ENCODE measurements at places on chromosomes 2 and 18. TPM values are rescaled to one million over a fixed set of nuclear protein-coding genes. Genes with fewer than 3 reads are reported as not detected.

- no peaks in the 10 kb centered on the region for H3K27me3 ChIP-seq
- no peak overlapping the region for H3K4me3 ChIP-seq
- H3K27ac ChIP-seq = peak overlapping the region; percentile 68
- no peak for DNase-seq
- no peaks in the 10 kb centered on the region for H3K4me1 ChIP-seq
- H3K36me3 ChIP-seq = no peaks in the 10 kb centered on the region
Observed at GRCh38 chr18:9766076-9766481, 58.0 kb downstream of the RAB31 start.

- no peaks in the 10 kb centered on the region for H3K4me1 ChIP-seq
- H3K36me3 ChIP-seq = no peaks in the 10 kb centered on the region
- H3K27ac ChIP-seq = no peak overlapping the region
- no peaks in the 10 kb centered on the region for H3K27me3 ChIP-seq
- no peak overlapping the region for H3K4me3 ChIP-seq
Observed at GRCh38 chr2:177670791-177671535, 278.4 kb downstream of the AGPS start.

- no peak overlapping the region for H3K27ac ChIP-seq
- H3K27me3 ChIP-seq = no peaks in the 10 kb centered on the region
- H3K4me1 ChIP-seq = no peaks in the 10 kb centered on the region
- no peaks in the 10 kb centered on the region for H3K36me3 ChIP-seq
- no peak overlapping the region for H3K4me3 ChIP-seq
Observed at GRCh38 chr2:212032536-212033219, 505.9 kb downstream of the ERBB4 start.

DNA sequence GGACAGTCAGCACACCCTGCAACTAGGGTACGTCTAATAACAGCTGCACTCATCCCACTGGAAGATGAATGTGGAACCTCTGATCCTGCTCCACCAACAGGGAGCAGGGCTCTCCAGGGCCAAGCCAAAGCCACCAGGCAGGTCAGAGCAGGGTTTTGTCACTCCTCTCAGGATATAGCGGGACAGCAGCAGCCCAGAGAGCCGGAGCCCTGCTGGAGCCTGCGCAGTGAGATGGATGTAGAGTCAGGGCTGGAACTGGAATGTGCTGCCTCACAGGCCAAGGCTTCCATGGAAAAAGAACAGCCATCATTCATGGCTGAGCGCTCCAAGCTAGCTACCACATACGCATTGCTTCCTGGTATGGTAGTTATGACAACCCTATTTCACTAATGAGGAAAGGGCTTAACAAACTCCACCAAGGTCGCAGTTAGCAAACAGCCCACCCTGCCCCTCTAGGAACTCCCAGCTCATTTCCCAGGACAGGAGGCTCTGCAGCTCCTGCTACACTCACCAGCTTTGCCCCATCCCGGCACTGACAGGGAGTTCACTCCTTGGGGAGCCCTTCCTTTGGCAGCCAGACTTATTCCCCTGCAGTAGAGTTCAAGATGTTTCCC, 85.2 kb downstream of the HS1BP3 start:
- H3K4me3 ChIP-seq = no peak overlapping the region
- no peaks in the 10 kb centered on the region for H3K36me3 ChIP-seq
- peaks cover 21% of the 10 kb centered on the region for H3K4me1 ChIP-seq
- H3K27me3 ChIP-seq = no peaks in the 10 kb centered on the region
- no peak for DNase-seq

DNA sequence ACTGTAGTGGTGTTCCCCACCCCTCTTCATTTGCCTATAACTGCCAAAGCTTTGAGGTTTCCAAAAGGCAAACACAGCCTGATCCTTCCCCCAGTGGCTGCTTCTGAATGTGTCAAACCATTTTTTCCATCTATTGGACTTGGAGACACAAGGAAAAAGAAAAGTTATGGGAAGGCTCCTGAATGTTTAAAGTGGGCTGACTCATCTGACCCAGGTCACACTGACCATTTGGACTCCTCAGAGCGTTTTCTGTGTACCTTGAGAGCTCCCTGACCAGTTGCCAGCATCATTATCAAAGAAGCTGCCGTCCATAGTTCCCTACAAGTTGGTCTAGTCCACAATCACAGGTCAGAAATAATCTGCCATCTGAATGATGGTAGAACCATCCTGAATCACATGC, 123.4 kb upstream of the COL3A1 start:
- H3K36me3 ChIP-seq = no peaks in the 10 kb centered on the region
- DNase-seq = no peak
- no peaks in the 10 kb centered on the region for H3K27me3 ChIP-seq
- peaks cover 3% of the 10 kb centered on the region for H3K4me1 ChIP-seq

Gene DSG4
- total RNA-seq = 0.12 TPM

Gene FNDC4
- total RNA-seq = 15.6 TPM

Data from hepatocyte (in vitro differentiated cells).